ENCODE measurements at places on chromosomes 5 and 9.

GRCh38 chr5:127705120-127705892 is 2.1 kb downstream of the CCDC192 start:
- peak; percentile 73 for DNase-seq

- DNase-seq: no peak
Measured at GRCh38 chr5:77163453-77163852, 47.0 kb upstream of the PDE8B start.

DNA sequence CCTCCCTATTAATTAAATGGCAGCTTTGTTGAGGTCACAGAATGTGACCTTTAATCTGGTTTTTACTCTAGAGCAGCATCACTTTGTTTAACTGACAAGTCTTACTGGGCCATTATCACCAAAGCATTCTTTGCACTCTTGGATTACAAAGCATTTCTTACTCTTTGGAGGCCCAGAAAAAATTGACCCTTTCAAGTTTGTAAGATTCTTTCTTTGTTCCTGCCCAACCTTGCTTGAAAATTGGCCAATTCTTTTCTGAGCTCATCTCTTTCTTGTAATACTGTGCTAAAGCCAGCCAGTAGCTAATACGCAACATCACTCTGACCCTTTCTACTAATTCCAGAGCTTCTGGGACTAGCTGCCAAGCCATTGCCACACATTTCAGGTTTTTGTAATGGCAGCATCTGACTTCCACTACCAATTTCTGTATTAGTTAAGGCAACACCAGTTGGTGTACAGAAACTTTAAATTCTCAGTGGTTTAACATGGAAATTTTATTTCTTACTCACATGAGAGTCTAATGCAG is 131.6 kb downstream of the PRDM6 start:
- no peak for DNase-seq

DNA sequence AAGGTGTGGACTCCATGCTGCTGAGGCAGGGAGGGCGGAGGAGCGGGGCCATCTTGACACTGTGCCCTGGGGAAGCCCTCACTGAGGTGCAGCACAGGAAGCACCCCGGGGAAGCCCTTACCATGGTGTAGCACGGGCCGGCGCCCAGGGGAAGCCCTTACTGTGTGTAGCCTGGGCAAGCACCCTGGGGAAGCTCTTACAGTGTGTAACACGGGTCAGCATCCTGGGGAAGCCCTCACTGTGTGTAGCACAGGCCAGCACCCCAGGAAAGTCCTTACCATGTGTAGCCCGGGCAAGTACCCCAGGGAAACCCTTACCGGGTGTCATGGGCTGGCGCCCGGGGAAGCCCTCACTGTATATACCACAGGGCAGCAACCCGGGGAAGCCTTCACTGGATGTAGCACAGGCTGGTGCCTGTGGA is 62.6 kb upstream of the ZNF354B start:
- no peak for DNase-seq

- DNase-seq: peak; percentile 14
Measured at GRCh38 chr5:58764199-58764598, 181.3 kb downstream of the RAB3C start.

DNA sequence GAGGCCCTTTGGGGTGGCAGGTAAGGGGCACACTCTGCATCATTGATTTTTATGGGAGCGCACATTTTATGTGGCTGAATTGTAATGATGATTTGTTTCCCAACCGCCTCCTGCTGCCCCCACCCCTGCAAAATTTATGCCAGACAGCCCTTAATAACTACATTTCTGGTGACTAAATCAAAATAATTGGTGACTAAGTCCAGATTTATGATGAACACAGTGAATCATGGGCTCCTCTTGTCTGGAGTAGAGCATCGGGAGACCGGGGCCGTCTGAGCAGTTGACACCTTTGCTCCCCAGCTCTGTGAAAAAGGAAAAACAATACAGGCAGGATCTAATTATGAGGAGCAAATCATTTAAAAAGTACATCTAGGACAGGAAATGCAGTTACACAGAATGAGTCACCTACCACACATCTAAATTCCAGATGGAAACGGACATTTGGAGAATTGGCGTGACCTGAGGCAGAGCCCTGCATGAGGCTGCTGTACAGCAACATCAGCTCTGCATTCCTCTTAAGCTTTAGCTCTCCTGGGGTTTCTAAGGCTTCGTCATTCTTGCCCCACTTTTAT is 58.9 kb downstream of the DOCK2 start:
- peak; percentile 100 for DNase-seq

DNA sequence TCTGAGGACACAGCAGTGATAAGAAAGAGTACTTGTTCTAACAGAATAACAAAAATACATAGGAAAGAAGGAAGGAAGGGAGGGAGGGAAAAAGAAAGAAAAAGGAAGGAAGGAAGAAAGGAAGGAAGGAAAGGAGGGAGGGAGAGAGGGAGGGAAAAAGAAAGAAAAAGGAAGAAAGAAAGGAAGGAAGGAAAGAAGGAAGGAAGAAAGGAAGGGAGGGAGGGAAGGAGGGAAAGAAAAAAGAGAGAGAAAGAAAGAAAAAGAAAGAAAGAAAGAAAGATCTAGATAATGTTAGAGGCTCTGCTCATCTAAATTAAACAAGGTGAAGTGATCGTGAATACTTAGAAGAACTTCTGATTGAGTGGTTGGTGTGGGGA is 29.8 kb downstream of the DUSP1 start:
- DNase-seq: no peak

DNA sequence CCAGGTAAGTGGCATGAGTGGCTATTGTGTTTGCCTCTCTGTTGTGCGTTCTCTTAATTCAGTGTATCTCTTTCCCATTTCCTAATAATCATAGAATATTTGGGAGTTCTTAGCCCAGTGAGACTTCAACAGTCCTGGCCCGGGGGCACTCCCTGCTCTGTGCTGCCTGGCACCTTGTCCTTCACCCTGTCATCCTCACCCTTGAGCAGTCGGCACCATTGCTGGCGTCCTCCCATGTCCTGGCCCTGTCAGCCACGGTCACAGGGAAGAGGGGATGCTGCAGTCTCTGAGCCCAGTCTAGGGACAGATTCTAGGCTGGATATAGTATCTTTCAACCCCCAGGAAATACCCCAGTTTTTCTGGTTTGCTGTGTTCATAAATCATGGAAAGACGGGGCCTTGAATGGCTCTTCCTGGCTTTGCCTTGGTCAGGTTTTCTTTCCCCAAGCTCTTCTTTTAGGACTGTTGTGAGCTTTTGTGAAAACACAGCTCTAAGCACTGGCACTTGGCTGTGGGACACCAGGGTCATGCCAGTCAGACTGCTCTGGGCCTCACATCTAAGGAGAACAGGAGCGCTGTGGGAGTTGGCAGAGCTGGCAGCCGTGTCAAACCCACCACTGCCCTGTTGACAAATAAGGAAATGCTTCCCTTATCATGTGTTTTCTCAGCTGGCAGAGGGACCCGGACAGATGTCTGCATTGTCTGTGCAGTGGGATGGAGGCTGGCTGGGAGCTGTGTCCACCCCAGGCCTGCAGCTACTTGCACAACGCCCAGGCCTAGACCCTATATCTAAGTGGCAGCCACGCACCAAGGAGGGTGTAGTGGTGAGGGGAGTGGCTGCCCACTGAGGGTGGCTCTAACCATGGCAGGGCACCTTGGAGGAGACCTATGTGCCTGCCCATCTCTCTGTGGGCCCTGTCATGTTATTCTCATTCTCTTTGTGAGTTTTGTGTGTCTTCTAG is 378.6 kb downstream of the ICE1 start:
- DNase-seq: no peak

- no peak for DNase-seq
Measured at GRCh38 chr5:1817261-1818043, 16.2 kb downstream of the NDUFS6 start.

DNA sequence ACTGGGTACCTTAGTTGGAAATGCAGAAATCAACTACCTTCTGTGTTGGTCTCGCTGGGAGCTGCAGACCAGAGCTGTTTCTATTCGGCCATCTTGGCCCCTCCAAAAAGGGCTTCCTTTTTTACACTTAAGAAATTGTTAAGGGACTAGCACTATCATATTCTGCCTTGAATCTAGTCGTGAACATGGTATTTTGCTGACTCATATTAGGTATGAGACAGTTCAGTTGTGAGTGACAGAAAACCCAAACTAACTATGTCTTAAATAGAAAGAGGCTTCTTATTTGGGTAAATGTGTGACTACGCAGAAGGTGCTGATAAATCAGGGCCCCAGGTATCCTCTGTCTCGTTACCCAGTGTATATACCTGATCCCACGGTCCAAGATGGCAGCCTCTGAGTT is 298.2 kb downstream of the EDIL3 start:
- no peak for DNase-seq

DNA sequence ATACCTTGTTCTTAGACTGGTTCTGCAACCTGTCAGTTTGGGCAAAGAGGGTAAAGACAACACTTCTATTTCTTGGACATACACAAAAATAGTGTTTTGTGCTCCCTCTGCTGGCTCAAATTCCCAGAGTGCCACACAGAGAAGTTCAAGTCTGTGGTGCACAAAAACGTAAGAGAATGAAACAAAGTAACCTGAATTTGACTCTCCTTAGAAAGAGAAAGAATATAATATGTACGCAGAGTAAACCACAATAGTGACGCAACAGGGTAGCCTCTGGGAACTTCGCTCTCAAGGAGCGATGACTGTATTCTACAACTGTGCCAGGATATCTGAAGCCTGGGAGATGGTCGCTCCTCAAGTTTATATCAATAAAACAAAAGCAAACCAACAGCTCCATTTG is 18.5 kb downstream of the DDX31 start:
- peak; percentile 28 for DNase-seq

DNA sequence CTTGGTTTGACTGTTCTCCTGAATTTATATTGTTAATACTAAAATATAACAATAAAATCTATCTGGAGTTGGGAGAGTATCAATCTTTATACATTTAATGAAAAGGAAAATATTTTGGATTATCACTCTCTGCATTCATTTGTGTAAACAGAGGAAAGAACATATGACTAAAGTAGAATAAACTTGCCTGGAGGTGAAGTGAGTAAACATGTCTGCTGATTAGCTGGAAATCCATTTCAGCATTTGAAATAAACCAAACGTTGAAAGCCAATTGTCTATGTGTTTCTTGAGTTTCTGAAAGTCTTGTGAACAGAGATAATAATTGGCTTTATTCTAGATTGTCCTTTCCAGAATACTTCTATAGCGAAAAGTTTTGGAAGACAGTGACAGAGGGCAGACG is 776.2 kb downstream of the SEMA5A start:
- DNase-seq: no peak

DNA sequence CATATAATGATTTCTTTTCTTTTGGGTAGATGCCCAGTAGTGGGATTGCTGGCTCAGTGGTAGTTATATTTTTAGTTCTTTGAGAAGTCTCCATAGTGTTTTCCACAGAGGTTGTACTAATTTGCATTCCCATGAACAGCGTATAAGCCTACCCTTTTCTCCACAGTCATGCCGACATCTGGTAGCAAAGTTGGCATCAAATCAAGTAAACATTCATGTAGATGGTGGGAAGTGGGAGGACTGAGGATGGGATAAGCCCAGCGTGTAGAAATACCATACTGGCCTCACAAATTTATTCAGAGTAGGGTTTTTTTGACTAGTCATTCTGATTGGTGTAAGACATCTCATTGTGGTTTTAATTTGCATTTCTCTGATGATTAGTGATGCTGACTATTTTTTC is 115.4 kb downstream of the EGFLAM start:
- DNase-seq: no peak

DNA sequence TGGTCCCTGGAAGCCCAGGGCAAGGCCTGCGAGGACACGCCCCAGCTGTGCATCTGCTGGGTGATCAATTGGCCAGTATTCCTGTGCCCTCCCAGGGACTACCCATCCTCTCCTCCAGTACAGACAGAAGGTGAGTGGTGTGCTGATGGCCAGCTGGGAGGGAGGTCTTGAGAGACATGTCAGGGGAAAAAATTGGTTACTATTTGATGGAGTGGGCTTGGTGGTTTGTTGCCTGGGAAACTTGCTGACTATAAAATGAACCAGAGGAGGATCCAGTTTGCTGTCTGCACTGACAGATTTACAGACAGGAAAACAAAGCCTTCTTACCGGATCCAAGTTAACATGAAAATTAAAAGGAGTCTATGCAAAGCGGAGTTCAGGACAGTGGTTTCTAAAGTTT is 40.3 kb downstream of the MAP1B start:
- DNase-seq: no peak

DNA sequence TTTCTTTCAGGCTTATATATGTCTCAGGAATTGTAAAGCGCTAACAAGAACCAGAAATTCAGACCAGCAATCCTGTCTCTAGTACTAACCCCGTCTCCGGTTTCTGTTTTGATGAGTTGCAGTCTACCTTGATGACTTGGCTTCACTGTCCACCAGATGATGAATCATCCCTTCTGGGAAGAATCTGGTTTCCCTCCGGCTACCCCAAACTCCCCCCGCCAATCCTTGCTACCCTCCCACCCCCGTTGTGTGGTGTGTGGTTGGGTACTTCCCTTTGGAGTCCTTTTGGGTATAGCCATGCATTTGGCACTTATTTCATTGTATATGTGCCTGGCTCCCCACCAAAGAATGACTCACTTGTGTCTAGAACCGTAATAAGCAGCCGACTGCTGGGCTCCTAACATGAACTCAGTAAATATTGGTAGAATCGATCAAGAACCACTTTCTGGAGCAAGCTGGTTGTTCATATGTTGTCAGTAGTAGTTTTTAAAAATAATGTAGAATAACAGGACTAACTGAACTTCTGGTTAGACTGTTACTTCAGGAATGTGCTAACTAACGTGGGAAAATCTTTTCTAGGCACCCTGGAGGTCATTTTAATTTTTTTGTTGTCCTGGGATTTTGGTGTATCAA is 8.3 kb upstream of the TGFBI start:
- peak; percentile 97 for DNase-seq

- DNase-seq: no peak
Measured at GRCh38 chr9:112852741-112853504, 37.8 kb downstream of the SLC46A2 start.

DNA sequence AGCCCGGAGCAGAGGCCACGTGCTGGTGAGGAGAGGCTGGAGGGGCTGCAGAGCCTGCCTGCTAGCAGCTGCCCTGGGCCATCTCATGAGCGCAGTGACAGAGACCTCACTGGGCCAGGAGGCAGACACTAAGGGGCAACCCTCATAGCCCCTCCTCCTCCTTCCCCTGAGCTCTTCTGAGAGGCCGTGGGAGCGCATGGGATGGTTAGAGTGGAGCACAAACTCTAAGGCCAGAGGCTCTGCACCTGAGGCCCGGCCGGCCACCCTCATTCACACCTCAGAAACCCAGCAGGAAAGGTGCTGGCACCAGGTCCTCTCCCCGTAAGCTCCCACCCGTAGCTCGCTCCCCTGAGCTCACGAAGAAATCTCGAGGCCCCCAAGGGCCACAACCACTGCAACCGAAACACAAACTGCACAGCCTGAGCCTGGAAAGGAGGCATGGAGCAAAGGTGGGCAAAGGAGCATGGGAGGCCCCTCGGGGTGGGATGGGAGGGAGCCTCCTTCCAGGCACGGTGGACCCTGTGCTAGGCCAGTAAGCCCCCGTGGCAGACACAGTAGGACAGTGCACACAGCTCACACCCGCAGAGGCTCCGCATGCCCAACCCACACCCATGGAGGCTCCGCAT is 17.7 kb downstream of the CAMSAP1 start:
- no peak for DNase-seq

All from kidney tubule cell (primary cell).